ENCODE measurements at places on chromosomes 7 and 10.

DNA sequence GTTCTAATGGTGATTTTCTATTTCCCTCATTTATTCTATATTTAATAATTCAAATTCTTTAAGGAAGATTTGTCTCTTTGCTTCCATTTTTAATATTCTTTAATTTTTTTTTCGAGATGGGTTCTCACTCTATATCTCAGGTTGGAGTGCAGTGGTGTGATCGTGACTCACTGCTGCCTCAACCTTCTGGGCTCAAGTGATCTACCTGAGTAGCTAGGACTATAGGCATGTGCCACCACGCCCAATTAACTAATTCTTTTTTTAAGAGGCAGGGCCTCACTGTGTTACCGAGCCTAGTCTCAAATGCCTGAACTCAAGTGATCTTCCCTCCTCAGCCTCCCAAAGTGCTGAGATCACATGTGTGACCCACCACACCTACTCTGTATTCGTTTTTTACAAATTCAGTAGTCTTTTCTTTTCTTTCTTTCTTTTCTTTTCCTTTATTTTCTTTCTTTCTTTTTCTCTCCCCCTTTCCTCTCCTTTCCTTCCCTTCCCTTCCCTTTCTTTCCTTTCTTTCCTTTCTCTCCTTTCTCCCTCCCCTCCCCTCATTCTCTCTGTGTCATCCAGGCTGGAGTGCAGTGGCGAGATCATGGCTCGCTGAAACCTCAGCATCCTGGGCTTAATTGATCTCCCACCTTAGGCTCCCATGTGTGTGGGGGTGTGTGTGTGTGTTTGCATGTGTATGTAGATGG, 323.1 kb downstream of the ADK start:
- no peak for DNase-seq

DNA sequence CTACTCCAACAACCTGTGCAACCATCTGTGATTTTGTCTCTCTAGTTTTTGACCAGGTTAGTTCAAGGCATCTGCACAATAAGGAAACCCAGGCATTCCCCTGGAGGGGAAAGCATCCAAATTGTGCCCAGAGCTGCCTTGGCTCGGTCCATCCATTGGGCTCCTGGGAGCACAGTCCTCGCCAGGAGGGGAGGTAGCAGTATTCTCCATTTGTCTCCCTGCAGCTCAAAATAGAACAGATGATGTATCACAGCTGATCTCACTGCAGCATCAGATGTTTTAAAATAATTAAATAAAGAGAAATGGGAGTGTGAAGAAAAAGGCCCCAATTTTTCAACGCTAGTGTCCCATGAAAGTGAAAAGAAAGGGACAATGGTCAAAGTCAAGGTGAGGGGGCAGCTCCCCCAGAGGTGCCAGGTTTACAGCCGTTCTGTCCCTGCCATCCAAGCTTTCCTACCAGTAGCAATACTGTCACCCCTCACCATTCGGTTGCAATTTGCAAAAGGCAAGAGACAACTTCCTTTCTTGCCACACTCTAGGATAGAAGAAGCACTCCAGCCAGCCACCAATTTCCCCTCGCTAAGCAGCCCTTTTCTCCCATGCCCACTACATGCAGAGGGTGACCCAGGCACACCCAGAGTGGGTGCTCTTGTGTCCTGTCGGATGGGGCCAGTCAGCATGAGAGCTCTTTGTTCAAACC, 43.7 kb downstream of the KCNMA1 start:
- DNase-seq: no peak

DNA sequence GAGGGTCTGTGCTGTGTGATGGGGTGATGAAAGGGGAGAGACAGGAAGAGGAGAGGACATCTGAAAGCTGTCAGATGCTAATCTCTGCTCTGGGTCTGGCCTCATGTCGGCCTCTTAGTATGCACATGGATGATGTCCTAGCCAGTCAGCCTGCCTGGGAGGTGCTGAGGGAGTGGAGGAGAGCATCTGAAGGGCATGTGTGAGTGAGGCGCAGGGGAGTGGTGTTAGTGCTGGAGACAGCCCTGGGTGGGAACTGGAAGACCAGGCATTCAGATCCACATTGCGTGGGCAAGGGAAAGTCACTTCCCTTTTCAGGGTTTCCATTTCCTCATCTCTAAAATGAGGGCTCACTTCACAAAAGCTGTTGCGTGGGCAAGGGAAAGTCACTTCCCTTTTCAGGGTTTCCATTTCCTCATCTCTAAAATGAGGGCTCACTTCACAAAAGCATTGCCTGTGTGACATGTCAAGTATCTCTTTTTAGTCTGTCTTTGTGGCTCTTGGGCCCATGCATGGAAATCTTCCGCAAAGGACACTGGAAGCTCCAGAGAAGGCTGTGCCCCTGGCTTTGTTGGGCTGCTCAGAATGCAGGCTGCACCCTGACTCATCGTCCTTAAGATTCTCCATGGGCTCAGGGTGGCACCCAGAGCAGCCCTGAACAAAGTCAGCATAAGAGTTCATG, 10.0 kb downstream of the SFTPD start:
- no peak for DNase-seq

GRCh38 chr7:43721193-43721806, 8.0 kb downstream of the COA1 start:
- DNase-seq: peak; percentile 34

- no peak for DNase-seq
Observed at GRCh38 chr10:114603948-114604347, 54.1 kb downstream of the ABLIM1 start.

- DNase-seq: no peak
Observed at GRCh38 chr7:13850185-13850752, 139.2 kb downstream of the ETV1 start.

- no peak for DNase-seq
Observed at GRCh38 chr10:98138031-98138430, 3.6 kb downstream of the R3HCC1L start.

GRCh38 chr10:130045091-130045652, 65.5 kb downstream of the C10orf143 start:
- DNase-seq: no peak

DNA sequence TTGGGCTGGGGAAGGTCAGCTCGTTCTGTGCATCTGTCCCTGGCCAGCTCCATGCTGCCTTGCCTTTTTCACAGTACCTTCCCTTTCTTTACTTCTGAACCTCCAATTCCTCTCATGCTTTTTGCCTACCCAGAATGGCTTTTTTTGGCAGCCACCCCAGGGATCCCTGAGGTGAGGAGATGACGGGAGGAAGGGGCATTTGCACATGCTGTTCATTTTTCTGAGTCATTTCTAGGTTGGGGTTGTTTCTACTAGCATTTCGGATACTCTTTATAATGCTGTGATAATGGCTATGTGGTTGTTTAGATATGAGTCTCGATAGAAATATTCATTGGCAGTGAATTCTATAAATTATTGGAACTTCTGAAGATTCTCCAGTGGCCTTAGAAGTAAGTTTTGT, 415.1 kb upstream of the FZD8 start:
- no peak for DNase-seq

DNA sequence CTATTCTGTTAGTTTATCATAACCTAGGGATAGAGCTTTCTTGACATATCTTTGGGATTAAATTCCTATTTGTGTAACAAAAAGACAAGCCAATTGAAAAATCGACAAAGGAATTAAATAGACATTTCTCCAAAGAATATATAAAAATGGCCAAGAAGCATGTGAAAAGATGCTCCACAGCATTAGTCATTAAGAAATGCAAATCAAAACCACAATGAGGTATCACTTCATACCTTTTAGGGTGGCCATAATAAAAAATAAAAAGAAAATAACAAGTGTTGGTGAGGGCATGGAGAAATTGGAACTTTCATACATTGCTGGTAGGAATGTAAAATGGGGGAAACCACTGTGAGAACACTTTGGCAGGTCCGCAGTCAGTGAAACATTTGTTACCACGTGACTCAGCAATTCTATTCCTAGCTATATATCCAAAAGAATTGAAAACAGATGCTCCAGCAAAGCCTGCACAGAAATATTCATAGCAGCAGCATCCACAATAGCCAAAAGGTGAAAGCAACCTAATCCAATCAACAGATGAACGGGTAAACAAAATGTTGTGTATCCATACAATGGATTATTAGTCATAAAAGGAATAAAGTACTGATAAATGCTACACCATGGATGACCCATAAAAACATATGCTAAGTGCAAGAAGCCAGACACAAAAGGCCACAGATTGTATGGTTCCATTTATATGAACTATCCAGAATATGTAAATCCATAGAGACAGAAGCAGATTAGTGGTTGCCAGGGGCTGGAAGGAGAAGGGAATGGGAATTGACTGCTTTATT, 20.5 kb downstream of the SPAG6 start:
- no peak for DNase-seq

DNA sequence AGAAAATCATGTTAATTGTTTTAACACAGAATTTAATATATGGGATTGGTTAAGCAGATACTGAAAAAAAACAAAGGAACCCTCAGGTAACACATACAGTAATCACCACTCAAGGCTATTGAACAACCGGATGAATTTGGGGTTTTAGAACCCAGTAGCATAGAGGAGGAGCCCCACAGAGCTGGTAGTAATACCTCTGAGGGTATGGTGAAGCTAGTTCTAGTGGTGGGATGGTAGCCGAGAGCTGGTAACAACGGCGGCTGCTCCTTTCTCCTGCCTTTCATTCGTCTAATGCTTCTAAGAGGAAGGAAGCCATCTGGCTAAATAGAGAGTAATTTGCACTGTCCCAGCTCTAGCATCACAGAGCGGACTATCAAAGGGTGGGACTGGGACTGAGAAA, 52.2 kb downstream of the WAC start:
- DNase-seq: no peak

DNA sequence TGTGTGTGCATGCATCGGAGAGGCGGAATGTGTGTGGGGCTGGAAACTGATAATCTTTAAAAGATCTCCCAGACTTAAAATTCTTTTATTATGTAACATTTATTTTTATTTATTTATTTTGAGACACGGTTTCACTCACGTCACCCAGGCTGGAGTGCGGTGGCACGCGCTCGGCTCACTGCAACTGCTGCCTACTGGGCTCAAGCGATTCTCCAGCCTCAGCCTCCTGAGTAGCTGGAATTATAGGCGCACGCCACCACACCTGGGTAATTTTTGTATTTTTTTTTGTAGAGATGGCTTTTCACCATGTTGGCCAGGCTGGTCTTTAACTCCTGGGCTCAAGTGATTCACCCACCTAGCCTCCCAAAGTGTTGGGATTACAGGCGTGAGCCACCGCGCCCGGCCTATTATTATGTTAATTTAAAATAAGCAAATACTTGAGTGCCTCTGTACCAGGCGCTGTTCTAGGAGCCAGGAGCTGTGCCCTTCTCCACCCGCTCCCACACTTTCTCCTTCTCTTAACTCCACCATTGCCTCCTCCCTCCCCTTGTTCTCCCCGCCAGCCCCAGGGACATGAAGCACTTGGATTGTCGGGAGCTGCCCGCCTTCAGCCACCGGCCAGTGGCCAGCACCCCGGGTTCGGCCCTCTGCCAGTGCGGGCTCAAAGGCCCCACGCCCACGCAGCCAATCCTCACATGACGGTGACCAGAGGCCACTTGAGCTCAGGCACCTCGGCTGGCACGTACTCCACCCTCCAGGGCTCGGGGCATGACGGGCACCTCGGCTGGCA, 163.6 kb downstream of the DNAJB6 start:
- DNase-seq: no peak

DNA sequence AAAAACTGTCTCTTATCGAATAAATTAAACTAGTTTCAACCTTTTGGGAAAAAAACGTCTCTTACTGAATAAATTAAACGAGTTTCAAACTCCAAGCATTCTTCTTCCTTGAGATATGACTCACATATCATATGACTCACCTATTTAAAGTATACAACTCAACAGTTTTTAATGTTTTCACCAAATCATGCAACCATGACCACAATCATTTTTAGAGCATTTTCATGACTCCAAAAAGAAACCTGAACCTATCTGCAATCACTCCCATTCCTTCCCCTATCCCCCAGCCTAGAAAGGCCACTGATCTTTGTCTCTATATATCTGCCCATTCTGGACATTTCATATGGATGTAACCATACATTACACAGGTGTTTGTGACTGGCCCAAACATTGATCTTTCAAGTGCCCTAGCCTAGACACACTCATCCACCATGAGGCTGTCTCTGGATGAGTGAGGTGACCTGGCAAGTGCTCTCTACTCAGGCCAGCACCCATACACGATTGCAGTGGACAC, 115.3 kb downstream of the PIP4K2A start:
- no peak for DNase-seq

- DNase-seq: peak; percentile 11
Observed at GRCh38 chr10:114115661-114116445, 58.1 kb downstream of the CCDC186 start.

DNA sequence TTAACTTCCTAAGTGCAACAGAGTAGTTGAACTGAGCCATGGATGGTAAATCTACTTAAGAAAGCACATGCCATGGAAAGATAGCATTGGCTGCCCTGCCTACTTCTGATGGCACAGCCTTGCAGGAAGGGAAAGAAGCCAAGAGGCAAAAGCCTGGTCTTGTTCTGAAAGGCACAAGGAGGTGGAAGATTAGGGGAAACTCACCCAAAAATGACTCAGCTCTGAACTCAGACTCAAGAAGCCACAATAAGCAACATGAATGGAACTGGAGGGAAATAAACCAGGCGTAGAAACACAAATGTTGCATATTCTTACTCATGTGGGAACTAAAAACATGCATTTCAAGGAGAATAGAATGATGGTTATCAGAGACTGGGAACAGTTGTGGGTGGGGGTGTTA, 20.8 kb upstream of the ALOX5 start:
- no peak for DNase-seq

- peak; percentile 45 for DNase-seq
Observed at GRCh38 chr7:91264924-91265681, 870 bp downstream of the FZD1 start.

DNA sequence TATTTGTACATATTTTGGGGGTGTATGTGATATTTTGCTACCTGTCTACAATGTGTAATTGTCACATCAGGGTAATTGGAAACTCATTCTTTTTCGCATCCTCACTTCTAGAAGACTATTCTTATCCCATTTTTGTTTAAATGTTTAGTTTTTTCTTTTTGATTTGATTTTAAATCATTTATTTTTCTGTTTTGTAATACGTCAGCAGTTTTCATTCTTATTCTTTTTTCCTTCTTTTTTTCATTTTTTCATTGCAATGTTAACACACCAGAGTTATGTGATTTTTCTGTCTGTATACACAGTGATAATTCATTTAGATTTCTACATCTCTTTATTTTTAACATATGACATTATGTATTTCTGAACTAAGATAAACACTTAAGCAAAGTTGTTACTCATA, 85.5 kb downstream of the SLC13A1 start:
- DNase-seq: no peak

DNA sequence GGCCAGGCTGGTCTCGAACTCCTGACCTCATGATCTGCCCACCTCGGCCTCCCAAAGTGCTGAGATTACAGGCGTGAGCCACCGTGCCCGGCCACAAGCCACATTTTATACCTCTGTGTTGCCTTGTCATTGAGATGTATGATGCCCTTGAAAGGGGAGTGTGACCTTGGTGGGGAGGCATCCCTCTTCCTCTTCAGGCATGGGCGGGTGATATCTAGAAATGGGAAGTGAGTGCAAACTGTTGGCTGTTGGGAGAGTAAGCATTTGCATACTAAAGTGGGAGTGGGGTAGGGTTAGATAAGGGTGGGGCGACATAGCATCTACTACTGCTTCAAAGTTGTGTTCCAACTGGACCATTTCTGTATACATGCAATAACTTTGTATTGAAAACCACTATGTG, 20.1 kb downstream of the RP9 start:
- DNase-seq: no peak
